ENCODE measurements at places on chromosomes 7 and 10. TPM values are rescaled to one million over a fixed set of nuclear protein-coding genes. Genes with fewer than 3 reads are reported as not detected.
A peak's percentile ranks its signal among the peaks of the same experiment; 100 is the strongest.

GRCh38 chr7:150737265-150738055 is at the start of gene GIMAP5:
Gene GIMAP5 (plus strand): TSS chr7:150737418. CDS start chr7:150740885, 3,467 bp downstream.
- peaks cover 83% of the 10 kb centered on the region for H3K27me3 ChIP-seq
- H3K36me3 ChIP-seq = no peaks in the 10 kb centered on the region
- H3K4me1 ChIP-seq = no peaks in the 10 kb centered on the region
- DNase-seq = no peak

DNA sequence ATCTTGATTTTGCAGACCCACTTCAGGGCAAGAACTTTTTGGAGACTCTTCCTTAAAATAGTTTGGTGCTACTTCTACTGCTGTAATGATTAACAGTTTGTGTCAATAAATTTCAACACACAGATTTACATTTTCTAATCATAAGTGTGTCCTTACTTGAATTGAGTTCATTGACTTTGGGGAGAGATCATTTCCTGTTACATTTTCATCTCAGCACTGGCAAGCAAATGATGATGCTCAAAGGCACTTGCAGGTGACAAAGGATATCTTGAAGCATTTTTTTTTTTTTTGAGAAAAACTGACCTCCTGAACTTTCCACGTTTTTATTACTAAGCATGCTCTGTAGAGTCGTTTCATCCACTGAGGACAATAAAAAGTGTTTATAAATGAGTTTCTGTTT is 52.7 kb downstream of the GPR85 start:
- no peaks in the 10 kb centered on the region for H3K36me3 ChIP-seq
- no peaks in the 10 kb centered on the region for H3K27me3 ChIP-seq
- no peak for DNase-seq
- no peaks in the 10 kb centered on the region for H3K4me1 ChIP-seq

Gene DYNC1I1
- 0.73 TPM for total RNA-seq

- peaks cover 19% of the 10 kb centered on the region for H3K27me3 ChIP-seq
- no peak overlapping the region for H3K4me3 ChIP-seq
- no peaks in the 10 kb centered on the region for H3K36me3 ChIP-seq
- H3K27ac ChIP-seq = no peak overlapping the region
- DNase-seq = no peak
Measured at GRCh38 chr10:75542906-75543305, 111.5 kb downstream of the LRMDA start.

DNA sequence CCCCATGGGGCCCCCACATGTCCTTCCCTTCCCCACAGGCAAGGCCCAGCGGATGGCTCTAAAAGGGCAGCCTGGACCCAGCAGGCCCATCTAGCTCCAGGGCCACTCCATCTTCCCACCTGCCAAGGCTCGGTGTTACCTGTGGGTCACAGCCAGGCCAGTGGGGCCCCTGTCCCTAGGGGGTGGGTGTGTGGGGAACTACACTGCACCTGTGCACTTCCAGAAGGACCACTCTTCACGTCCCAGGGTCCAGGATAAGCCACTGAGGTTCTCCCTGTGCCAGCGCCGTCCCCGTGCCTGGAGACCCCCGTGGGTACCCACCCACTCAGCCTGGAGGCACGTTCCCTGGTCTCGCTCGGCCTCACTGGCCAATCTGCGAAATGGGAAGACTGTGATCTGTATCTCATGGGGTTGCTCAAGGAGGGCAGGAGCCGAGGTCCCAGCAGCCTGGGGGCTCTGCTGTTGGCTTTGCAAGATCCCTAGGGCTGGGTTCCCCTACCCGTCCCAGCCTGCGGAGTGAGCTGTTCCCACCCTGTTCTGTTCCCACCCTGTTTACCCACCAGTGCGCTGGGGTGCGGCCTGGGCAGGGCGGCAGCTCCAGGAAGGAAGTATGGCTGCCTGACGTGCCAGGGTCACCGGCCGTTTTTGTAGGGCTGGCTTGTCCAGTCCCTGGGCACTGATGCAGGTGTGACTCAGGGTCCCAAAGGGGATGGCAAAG is 4.6 kb downstream of the PWWP2B start:
- no peak for DNase-seq
- H3K4me1 ChIP-seq = no peaks in the 10 kb centered on the region
- no peak overlapping the region for H3K27ac ChIP-seq
- no peaks in the 10 kb centered on the region for H3K27me3 ChIP-seq
- H3K36me3 ChIP-seq = peaks cover 22% of the 10 kb centered on the region

Gene SPACDR
- total RNA-seq = 4.5 TPM

DNA sequence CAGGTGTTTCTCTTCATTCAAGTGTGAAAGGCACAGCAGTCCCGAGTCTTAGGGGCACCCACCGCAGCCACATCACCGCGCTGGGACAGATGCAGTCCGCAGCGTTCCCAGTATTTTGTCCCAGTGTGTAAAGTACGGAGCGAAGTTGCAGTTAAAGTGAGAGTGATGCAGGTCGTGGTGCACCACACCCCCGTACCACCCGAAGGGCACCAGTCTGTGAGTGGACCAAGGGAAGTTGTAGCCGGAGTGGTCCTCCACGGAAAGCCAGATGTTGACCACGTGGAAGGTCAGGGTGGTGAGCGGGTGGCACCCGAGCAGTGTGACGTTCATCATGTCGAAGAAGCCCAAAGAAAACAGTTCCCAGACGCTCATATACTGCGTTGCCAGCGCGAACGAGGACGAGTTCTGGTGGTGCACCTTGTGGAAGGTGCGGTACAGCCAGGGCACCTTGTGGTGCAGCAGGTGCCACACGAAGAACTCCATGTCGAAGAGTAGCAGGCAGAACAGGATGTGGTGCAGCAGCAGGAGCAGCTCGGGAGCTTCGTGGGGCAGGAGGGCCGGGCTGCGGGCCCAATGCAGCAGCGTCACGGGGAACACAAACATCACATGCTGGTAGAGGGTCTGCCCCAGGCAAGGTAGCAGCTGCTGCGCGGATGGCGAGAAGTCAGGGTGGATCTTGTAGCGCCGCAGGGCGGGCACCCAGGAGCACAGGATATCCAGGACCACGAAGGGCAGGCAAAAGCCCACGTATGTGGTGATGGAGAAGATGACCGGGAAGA is 526 bp downstream of the CH25H start:
- H3K27ac ChIP-seq = peak overlapping the region; percentile 25
- DNase-seq = peak; percentile 4
- H3K36me3 ChIP-seq = peaks cover 7% of the 10 kb centered on the region
- H3K27me3 ChIP-seq = no peaks in the 10 kb centered on the region
- H3K4me1 ChIP-seq = peaks cover 9% of the 10 kb centered on the region
- H3K4me3 ChIP-seq = peak overlapping the region; percentile 74

Data from Calu3 (cell line).